Neural progenitor cell (in vitro differentiated cells): ENCODE measurements at places on chromosomes 7 and 10.

DNA sequence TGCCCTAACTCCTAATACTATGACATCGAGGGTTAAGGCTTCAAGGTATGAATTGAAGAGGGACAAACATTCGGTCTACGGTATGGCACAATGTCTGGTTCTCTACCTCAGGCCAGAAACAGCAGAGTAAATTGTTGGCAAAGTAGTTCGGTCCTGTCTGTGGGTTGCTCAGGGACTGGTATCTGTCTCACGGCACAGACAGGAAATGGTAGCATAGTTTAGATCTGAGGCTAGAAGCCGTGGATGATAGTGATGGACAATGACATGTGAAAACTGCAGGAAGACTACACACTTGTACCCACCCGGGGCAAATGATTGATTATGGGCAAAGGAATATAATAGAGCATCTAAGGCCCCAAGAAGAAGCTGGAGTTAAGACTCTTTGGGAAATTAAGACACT lies 106.2 kb downstream of the TWIST1 start:
- DNase-seq, result no peak

DNA sequence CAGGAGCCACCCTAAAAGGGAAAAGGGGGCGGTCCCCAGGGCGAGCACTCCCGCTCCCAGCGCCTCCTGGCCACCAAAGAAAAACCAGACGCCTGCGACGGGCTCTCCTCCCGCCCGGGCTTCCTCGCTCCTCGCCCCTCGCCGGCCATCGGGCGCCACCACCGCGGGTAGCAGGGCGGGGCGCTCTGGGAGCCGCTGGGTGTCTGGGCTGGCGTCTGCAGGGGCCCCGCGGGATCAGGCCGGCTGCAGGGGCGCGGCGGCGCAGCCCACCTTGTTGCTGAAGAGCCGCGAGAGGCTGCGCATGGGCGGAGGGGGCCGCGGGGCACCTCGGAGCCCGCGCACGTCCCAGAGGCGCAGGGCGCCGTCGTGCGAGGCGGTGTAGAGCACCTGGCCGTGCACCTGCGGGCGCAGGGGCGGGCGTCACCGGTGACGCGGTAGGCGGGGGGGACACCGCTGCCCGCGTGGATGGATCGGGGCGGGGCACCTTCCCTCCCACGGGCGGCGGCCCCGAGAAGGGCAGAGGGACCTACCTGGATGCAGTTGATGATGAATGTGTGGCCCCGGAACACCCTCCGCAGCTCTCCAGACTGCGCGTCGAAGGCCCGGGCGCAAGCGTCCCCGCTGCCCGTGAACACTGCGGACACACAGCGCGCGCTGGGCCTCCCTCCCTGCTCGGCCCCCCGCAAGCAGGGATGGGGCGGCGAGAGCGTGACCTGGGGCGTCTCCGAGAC lies 28.3 kb downstream of the WDR86 start:
- DNase-seq, result peak; percentile 73

GRCh38 chr7:143381427-143382125 lies 431 bp downstream of the ZYX start:
- peak; percentile 45 for DNase-seq

DNA sequence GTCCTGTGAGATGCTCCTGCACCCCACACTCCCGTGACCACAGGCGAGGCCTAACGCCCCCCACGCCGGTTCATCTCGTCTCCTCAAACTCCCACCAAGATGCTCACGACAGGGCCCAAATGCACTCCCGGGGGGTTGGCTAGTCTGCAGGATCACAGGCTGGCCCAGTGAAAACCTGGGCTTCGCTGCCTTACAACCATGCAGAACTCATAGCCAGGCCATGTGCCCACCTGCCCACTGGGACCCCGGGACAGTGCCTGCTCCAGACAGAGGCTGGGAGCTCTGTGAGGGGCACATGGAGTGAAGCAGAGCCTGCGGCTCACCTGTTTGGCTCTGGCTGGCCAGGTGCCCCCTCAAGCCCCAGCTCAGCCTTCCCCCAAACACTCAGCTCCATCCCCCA lies 9.4 kb upstream of the GPER1 start:
- no peak for DNase-seq

DNA sequence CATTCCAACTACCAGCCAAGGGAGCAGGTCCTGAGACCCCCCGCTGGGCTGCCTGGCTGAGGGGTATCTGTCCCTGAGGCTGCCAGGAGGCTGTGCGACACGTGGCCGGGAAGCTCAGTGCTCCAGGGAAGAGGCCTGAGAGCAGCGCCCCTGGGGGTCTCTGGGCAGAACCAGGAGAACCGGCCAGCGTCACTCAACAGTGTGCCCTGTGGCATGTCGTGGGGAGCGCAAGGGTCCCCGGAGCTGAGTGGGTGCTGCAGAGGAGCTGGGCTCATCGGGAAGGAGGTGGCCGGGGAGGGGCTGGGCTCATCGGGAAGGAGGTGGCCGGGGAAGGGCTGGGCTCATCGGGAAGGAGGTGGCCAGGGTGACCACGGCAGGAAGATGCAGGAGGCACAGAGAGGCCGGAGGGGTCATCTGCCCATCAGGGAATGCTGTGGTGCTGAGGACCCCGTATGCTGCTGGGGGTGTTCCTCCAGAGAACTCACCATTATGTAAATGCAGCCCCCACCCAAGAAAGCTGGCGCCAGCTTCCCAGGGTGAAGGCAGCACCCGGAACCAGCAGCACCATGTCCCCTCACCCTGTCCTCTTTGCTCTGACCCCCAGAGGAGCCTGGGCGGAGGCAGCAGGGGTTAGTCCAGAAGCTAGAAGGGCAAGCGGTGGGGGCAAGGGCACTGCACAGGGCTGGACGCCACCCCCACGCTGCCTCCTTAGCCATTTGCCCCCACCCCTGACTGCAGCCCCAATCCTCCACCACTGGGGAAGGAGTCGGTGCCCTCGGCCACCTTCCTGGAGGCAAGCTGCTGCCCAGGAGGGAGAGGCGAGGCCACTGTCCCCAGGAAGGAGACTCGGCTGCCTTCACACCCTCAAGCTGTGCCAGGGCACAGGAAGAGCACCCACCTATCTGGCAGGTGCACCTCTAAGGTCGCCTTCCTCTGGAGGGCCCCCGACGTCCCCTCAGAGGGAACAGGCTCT lies 33.3 kb downstream of the CALML3 start:
- DNase-seq, result peak; percentile 37

DNA sequence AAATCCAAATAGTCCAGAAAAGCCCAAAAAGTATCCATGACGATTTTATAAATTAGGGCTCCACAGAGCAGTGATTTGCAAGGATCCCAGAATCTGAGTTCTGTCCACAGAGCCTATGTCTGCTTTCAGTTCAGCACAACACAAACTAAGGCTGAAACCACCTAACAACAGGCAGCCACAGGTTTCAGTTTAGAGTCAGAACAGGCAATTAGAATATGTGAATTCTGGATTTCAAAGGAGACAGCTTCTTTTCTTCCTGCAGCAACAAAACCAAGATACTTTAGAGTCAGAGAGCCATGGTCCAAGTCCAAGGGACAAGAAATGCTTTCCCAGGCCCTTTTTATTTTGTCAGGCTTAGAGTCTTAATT lies 23.6 kb downstream of the IFIT3 start:
- DNase-seq, result no peak

DNA sequence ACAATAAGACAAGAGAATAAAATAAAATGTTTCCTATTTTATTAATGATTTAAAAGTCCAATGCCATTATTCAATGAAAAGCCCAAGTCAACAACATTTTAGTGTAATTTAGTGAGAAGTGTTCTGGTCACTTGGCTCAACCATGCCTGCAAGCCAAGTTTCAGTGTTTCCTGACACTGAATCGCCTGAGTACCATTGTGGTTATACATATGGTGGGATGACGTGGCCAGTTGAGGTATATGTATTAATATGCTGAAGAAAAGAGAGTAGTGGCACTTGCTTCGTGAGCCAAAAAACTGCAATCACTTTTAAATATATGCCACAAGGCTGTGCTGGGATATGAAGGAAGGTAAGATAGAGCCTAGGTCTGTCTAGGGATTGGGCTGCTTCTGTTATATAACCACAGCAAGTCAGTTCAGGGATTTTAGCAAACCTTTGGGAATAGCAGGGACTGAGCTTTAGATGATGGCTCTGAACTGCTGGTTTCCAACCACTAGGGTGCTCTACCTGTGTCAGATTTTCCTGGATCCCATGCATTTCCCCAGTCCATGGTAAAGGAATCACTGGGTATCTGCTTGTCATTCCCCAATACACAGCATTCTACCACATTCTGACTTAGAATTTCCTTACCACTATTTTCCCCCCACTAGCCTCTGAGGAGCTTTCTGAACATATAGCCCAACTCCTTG lies 214.0 kb upstream of the PRPS1L1 start:
- no peak for DNase-seq

- DNase-seq, result no peak
Measured at GRCh38 chr10:81909453-81909852, 34.5 kb downstream of the NRG3 start.

GRCh38 chr10:92965314-92965713 lies 95.3 kb upstream of the CYP26C1 start:
- peak; percentile 69 for DNase-seq

DNA sequence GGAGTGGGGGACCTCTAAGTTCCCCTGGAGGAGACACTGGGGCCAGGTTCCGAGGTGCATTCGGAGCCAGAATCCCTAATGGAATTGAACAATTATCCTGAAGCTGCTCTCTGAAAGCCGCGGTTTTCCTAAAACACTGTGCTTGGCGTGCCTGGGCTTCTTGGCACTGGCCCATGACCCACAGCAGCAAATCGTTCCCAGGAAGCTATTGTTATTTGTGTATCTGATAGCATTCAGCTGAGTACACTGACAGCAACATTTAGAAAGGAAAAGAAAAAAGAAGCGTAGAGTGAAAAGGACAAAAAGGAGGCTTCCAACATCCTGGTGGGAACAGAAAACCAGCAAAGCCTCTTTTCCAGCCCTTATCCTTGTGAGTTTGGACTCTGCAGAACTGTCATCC lies 339.8 kb downstream of the FRMD4A start:
- no peak for DNase-seq

DNA sequence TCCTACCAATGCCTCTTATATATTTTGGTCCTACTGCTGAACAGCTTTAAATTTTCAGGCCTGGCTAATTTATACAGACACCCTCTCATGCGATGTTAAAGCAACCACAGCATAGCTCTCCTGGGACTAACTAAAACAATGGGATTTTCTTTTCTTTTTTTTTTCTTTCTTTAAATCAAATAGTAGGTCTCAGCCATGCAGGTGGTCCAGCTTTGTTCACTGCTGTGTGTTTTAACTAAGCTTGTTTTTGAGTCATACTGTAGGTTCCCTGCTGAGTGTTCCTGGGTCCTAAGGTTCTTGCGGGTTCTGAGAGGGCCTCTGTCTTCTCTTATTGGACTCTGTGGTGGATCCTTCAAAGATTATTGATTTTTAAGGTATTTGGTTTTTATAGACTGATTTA lies 113.1 kb upstream of the SORCS1 start:
- peak; percentile 61 for DNase-seq

DNA sequence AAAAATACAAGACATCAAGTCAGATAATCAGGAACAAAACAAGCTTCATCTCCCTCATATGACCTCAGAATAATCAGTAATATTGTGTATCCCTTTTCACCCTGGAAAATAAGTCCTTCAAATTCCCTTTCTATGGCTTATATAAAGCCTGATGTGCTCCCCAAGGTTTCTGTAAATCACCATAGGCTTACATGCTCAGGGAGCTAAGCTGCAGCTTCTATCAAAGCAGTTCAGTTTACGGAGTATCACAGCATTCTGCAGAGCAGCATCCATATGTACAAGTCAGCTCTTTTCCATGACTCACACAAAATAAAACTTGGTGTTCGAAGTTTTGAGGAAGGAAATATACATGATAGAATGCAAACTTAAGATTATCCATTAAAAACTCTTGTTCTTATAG lies 225.6 kb downstream of the LRRTM3 start:
- DNase-seq, result no peak

GRCh38 chr7:36391436-36392198 lies 2.0 kb downstream of the ANLN start:
- no peak for DNase-seq

DNA sequence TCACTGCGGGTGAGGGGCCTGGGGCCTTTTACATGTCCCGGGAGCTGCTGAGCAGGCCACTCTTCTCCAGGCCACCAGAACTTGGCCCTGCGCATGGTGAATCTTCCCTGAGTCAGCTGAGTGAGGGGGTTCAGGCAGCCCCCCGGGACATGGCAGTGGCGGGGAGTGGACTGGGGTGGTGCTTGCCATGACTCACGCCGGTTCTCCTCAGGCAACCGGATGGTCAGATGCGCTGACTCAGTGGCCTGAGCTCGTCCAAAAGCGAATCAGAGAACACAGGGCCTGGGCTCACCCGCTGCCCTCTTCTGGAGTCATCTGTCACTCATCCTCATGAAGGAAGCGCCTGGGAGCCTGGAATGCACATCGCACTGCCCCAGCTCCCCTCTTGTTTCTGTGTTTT lies 33.5 kb downstream of the HTRA1 start:
- no peak for DNase-seq

DNA sequence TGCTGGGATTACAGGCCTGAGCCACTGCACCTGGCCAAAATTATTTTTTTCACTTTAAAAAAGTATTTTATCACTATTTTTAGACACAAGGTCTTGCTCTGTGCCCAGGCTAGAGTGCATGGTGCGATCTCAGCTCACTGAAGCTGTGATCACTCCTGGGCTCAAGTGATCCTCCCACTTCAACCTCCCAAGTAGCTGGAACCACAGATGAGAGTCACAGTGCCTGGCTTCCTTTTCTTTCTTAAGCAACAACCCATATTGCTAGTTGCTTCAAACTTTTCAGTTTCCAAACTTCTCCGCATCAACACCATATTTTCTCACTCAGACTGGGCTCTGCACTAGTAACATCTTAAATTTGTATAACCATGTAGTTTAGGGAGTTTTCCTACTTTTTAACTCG lies 9.5 kb upstream of the SMC3 start:
- DNase-seq, result no peak

DNA sequence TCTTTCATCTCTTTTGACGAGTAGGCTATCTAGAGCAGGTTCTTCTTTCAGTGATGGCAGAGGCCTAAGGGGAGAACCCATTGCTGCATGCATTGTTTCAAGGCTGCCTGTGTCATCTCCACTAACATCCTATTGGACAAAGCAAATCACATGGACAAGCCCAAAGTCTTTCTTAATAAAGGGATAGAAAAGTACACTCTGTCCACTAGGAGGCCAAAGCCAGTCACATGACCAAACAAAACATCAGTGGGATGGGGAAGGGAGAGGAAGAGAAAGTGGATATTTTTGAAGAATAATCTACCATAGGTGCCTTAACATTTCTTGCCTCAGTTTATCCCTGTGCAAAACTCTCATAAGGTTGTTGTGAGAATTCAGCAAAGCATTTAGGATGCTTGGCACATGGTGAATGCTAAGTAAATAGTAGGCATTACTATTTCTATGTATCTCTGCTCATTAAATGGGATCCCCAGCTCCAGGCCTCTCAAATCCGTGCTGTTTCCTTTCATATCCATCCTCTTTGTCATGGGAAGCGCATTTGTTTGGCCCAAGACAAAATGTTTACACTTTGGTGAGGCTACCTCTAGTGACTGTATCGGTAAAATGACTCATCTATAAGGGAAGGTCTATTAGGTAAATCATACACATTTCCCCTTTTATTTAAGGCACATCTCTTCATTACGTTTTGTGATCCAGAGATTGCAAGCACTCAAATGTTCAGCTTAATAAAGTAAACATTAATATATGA lies 16.7 kb upstream of the CADPS2 start:
- no peak for DNase-seq

DNA sequence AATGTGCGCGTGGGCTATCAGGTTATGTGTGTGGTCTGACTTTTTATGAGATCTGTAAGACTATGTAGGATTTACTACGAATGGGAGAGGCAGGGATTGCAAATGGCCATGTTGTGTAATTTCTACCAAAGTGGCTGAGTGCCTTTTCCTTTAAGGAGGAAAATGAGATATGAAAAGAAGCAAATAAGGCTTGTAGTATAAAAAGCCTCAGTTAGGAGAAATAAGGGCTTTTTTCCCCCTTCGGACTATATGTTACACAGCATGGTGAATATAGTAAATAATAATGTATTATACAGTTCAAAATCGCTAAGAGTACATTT lies 447 bp upstream of the GPAM start:
- no peak for DNase-seq
